ENCODE measurements at places on chromosomes 4 and X.

GRCh38 chr4:149247164-149247563 lies 568.5 kb downstream of the IQCM start:
- DNase-seq, result no peak

GRCh38 chr4:66943112-66943511 lies 602.2 kb downstream of the CENPC start:
- no peak for DNase-seq

DNA sequence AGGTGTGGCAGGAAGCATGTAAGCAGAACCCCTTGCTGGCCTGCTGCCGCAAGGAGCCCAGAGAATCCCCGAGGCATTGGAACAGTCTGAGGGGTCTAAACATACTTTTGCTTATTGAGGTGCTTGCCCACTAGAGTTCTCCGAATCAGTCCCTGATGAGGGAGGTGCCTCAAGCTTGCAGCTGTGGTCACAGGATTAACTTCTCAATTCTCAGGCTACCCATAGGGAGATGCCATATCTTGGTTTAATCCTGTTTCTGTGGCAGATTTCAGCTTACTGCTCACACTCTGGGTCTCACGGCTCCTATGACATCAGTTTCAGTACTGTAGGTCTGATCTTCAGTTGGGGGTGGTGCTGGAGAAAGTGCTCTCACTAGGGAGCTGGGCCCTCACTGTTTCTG lies 39.9 kb downstream of the CCNG2 start:
- DNase-seq, result peak; percentile 77

- DNase-seq, result peak; percentile 68
Observed at GRCh38 chr4:184750926-184751584, 17.2 kb upstream of the CENPU start.

DNA sequence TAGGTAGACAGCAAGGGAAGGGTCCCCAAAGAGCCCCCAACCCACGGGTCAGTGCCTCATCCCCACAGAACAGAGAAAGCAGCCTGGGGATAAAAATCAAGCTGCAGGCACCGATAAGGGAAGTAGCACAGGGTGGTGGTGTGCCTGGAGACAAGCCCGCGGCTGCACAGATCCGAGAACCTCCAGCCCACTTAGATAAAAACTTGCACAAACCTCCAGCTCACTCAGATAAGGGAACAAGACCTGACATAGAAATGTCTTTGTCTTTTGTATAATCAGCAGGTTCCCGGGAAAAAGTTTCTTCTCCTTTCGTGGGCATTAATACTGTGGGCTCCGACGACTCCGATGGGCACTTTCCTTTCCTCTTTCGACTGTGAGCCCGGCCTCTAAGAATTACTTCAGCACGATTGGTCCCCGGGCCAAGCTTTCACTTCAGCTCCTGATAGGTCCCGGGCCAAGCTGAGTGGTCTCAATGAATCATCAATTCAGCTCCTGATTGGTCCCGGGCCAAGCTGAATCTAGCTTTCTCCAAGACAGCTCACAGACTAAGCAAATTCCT lies 32.4 kb downstream of the PRDX4 start:
- DNase-seq, result no peak

GRCh38 chr4:158253350-158253980 lies 43.2 kb downstream of the TMEM144 start:
- peak; percentile 18 for DNase-seq

- DNase-seq, result no peak
Observed at GRCh38 chr4:20666012-20666860, 34.0 kb upstream of the PACRGL start.

- DNase-seq, result no peak
Observed at GRCh38 chr4:177632481-177632880, 190.2 kb upstream of the AGA start.

DNA sequence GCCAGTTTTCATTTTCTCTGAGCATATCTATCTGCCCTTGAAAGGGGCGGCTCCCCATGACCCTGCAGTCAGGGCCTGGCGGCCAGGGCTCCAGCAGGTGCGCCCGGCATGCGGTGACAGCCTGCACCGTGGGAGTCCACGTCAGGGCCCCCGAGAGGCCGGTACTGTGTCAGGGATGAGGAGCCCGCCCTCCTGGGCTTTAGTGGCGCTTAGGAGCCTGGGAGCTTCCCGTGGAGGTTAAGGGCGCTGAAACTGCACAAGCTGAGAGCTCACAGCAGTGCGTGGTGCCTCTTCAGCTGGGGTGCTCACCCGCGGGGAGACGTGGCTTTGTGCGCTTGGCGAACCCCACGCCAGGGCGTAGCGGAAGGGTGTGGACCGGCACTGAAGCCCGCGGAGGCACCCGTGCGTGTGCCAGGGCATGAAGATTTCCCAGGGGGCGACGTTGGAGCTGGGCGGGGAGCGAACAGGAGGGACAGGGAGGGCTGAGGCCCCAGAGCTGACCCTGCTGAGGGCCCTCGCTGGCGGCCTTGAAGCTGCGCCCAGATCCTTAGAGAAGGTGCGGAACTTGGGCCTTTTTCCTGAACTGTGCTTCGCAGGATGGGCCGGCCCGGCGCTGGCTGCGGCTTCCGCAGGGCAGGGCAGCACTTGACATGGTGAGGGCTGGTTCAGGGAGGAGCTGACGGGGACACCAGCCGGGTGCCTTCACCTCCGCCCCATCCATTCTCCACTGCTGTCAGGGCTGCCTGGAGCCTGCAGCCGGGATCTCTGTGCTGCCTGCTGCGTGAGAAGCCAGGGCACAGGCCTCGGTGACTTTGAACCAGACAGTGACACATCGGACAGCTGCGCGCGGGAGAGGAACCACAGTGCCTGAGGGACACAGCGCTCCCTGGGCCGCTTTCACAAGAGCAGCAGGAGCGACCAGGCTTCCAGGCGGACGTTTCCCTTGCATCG lies 32.9 kb downstream of the HTT-AS start:
- DNase-seq, result peak; percentile 88

DNA sequence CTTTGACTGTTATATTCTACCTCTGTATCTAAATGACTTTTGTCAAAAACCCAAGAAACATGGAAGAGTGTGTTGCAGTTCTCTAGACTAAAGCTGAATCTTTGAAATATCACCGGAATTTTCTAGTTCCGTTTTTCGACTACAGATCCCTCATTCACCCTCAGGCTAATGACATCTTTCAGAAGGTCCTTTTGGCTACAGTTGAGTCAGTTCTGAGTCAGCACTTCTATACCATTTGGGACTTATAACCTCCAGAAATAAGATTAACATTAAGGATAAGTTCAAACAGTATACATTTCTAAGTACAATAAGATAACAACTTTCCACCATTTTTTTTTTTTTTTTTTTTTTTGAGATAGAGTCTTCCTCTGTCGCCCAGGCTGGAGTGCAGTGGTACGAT lies 331.0 kb upstream of the CPXCR1 start:
- no peak for DNase-seq

GRCh38 chr4:24807611-24808010 lies 12.2 kb downstream of the SOD3 start:
- no peak for DNase-seq

DNA sequence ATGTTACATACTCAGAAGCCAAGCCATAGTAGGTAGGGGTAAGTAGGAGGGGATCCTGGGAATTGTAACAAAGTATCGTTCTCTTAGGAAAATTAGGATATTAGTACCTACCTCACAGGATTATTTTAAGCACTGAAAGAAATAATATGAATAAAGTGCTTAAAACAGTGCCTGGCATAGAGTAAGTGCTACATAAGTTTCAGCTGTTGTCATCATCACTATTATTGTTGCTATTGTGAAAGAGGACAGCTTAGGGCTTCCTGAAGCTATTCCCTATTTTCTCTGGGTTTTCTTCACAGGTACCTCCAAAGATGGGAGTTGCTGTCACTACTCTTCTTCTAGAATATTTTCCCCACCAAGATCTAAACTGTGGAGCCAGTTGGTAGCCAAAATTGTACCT lies 443.7 kb upstream of the FGF16 start:
- no peak for DNase-seq

DNA sequence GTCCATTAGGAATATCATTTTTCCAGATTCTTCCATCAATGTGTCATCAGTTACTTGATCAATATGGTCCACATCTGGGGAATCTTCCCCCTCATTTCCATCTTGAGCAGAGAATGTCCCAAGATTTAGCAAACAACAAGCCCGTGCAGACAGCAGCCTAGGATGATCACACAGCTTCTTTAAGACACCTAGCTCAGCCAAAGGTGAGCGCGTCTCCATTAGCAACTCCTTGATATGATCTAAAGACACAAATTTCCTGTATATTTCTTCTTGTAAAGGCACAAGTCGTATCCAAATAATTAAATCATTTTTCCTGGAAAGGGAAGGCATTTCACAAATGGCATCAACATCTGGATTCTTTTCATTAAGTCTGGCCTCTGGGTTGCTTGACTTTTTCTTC lies 25.8 kb downstream of the PIN4 start:
- no peak for DNase-seq

- peak; percentile 91 for DNase-seq
Observed at GRCh38 chrX:68669094-68669860, 21.8 kb downstream of the STARD8 start.

DNA sequence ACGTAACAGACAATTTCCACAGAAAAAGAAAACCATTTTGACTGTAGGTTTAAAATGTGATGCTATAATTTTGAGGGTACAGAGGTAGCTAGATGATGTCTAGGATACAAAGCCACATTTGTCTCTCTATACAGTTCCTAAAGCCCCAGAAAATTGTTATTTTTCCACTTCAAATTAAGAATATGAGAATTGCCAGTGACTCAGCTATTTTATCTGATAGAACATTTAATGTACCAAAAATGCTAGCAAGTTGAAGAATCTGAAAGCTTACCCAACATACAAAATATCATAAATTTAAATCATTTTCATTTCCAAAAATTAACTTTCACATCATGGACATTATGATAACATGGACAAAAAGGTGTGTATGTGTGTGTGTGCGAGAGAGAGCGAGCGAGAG lies 148.0 kb downstream of the CAMK2D start:
- DNase-seq, result no peak

- no peak for DNase-seq
Observed at GRCh38 chr4:73311428-73311827, 52.8 kb upstream of the ANKRD17 start.

DNA sequence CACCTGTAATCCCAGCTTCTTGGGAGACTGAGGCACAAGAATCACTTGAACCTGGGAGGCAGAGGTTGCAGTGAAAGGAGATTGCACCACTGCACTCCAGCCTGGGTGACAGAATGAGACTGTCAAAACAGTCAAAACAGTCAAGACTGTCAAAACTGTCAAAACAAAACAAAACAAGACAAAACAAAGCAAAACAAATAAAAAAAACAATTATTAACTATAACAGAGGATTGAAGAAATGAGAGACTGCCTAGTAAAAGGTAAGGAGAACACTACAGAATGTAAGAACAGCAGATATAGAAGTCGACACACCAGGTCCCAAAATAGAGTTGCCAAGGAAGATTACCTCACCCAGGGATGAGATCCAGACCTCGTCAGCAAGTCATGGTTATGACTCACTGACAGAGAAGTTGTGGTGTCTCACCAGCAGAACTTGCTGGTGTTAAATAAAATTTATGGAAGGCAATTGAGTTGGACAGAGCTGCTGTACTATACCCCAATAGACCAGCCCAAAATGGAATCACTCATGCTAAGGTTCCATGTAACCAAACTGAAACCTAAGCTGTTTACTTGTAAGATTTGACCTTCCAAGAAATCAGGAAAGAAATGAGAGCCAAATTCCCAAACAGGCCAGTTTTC lies 32.1 kb upstream of the GK start:
- DNase-seq, result peak; percentile 1

DNA sequence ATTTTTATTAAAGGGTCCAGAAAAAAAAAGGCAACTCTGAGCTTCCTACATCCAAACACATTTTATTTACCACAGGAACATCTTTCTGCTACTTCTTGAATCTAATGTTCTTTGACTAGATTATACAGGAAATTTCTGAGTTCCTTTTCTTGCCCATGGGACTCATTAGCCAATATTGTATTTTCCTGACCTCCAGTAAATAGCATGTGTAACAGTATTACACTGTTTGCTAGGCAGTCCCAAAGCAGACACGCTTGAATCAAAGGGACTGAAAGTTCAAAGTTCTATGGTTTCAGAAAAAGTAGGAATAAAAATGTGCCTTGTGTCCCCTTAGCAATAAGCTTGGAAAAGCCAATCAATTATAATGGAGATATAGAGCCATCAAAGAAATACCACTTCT lies 57.4 kb downstream of the MOSPD2 start:
- DNase-seq, result no peak

DNA sequence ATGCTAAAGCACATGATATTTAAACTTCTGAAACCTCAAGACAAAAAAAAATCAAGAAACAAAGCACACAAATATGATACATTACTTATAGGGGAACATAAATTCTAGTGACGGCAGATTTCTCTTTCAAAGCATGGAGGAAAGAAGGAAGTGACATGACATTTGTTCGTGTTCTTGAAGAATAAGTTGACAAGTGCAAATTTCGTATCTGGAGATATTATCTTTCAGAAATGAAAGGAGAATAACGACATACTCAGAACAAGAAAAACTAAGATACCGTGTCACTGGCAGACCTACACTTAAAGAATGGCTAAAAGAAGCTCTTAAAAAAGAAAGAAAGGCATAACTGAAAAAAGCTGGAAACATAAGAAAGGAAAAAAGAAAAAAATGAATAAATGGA lies 16.6 kb downstream of the CENPVL2 start:
- no peak for DNase-seq

- no peak for DNase-seq
Observed at GRCh38 chr4:142530728-142531127, 315.4 kb downstream of the INPP4B start.

DNA sequence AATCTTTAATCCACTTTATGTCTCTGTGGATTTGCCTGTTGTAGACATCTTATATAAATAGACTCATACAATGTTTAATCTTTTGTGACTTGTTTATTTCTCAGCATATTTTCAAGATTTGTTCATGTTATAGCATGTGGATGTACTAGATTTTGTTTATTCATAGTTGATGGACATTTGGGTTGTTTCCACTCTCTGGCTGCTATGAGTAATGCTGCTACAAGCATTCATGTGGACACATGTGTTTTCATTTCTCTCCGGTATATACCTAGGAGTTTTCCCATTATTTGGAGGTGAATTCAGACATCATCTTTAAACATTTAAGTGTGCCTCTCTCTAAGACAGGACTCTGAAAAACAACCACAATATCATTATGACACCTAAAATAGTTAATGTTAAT lies 2.3 kb downstream of the IKBKG start:
- DNase-seq, result no peak

DNA sequence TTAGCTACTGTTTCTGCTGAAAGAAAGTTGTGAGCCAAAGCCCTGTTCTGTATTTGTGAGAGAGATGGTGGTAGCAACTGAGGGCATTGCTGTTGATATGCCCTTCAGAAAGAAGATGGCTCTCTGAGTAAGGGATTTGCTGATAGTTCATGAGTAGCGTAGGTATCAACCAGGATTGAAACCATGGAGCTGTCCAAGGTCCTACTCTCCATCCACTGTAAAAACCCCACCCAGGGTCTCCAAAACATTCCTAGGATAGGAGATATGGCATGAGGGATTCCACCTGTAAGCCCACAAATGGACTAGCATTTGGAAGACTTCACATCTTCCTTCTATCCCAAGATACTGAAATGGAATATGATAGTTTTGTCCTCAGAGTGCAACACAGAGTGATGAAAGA lies 277.1 kb upstream of the PRKX start:
- peak; percentile 41 for DNase-seq

- no peak for DNase-seq
Observed at GRCh38 chr4:184953971-184954370, 64.3 kb upstream of the HELT start.
